Activated T-helper 2 cell treated with anti-CD3 and anti-CD28 coated beads, Interferon-gamma antibody, Interleukin-2, Interleukin-4, amounts not matched to agents 10 μg/mL and 5 μg/mL and 100 μg/mL, durations not matched to agents 14 hours and 24 hours and 36 hours (primary cell): ENCODE measurements at places on chromosomes 3 and 15.

- no peak for DNase-seq
Observed at GRCh38 chr3:721086-721485, 371.7 kb upstream of the CNTN6 start.

- no peak for DNase-seq
Observed at GRCh38 chr3:194036842-194037241, 99.1 kb upstream of the HES1 start.

DNA sequence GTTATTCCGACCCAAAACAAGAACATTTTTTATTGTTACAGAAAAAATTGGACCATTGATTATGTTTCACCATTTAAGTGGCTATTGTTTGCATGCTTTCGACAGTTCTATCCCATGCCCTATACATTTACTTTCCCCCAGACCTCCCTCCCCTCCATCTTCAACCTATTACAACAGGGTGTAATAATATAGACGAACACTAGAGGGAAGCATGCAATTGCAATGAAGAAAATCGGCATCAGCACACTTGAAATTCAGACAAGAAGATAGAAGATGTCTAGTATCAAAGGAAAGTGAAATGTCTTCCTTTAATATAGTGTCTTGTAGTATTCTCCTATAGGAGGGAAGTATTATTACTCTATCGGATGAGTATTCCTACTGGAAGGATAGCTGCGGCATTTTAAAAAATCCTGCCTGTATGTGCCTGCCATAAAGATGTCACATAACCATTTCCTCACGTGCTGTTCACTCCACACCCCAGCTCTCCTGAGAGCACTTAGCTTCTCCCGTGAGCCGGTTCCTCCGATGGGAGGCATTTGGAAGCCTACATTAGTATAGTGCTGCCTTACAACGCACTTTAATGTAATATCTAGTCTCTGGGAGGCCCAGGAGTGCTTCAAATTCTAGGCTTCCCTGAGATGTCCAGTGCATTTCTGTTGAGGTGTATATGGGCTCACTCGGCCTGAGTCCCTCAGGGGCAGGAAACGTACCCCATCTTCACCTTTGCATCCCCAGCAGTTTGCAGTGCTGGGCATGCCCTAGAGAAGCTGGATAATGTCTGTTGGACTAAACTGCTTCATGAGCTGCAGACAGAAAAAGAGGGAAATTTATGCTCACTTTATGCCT, 17.8 kb upstream of the ERICH6 start:
- no peak for DNase-seq

GRCh38 chr3:11126653-11127052, 27.6 kb upstream of the HRH1 start:
- no peak for DNase-seq

DNA sequence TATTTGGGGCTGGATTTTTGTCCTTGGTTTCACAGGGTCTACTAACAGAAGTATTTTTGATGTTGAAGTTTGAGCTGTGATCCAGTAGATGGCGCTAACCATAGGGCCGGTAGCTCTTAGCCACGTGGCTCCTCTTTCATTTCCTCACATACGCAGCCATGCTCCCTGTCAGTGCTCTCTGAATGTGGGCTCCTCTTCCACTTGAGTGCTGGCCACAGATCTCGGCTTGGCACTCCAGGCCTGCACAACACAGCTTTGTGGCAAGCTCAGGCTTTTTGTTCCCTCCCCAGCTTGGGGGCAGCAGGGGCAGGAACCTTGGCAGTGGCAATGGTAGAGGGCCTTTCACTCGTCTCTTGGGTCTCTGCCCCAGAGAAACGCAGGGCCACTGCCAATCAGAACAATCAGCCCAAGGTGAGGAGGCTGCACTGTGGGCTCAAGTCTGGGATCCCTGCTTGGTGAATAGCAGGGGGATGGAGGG, 18.6 kb upstream of the DNAAF4 start:
- DNase-seq = no peak

GRCh38 chr3:3851621-3852323, 52.5 kb downstream of the LRRN1 start:
- no peak for DNase-seq

- DNase-seq = no peak
Observed at GRCh38 chr15:34760909-34761308, 6.1 kb upstream of the GJD2 start.

- no peak for DNase-seq
Observed at GRCh38 chr15:25250906-25251622, 187.8 kb downstream of the UBE3A start.

- no peak for DNase-seq
Observed at GRCh38 chr15:84725001-84725491, 9.1 kb upstream of the SEC11A start.

GRCh38 chr3:153252963-153253362, 90.9 kb downstream of the RAP2B start:
- no peak for DNase-seq

DNA sequence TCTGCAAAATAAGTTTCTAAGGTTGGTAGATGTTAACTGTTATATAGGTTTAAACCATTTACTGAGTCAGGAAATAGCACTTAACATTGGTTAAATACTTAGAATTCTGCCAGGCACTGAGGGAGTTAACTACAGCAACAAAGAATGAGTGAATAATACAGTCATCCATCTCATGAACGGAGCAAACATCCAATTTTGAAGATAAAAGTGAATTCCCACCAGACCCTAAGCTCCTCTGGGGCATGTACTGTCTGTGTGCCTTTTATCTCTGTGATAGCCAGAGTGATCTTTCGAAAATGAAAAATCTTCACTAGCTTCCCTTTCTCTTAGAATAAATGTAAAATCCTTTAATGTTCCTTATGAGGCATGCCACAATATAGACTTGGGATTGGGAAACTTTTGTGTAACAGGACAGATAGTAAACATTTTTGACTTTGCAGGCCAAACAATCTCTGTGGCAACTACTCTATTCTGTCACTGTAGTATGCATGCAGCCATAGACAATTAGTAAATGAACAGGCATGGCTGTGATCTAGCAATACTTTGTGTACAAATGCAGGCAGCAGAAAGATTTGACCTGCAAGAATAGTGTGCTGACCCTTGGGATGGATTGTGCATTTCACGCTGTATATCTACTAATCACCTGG, 294.5 kb upstream of the LMCD1 start:
- DNase-seq = no peak

- no peak for DNase-seq
Observed at GRCh38 chr3:30711151-30711550, 104.8 kb downstream of the TGFBR2 start.

GRCh38 chr3:106710596-106710995, 666.6 kb upstream of the CCDC54 start:
- DNase-seq = no peak

- no peak for DNase-seq
Observed at GRCh38 chr3:54985856-54986255, 58.0 kb upstream of the LRTM1 start.

GRCh38 chr15:68676011-68676605, 97.3 kb downstream of the CORO2B start:
- no peak for DNase-seq

DNA sequence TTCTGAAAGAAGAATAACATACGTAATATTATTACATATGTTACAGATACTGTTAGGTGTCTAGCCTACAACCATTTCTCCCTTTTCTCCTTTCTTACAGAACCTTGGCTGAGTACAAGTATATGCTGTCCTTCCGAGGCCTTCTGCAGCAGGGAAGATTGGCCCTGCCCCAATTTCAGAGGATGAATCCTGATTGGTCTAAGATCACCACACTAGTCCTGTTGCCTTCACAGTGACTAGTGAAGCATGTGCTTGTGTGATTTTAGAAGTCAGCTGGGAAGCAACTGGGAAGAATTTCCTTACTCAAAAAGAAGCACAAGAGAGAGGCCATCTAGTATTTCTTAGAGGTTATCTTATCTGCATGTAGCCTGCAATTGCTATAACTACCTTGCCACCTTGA, 30.6 kb upstream of the MECOM start:
- DNase-seq = no peak

DNA sequence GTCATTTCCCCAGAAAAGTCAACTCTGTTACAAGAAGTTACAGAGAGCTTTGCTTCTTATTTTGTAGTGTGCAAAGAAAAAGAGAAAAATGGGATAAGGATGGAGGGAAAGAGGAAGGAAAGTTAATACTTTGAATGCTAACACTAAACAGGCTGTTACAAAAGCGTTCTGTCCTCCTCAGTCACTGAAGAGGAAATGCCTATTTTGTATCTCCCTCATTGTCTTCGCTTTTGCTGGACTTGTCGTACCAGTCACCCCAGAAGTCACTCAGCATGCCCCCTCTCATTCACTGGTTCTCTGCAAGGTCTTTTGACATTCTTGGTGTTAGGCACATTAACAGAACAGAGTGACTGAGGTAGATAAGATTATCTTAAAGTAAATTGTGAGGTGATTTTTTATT, 129.6 kb downstream of the ALCAM start:
- no peak for DNase-seq

- DNase-seq = no peak
Observed at GRCh38 chr3:122989856-122990575, 37.5 kb downstream of the SEMA5B start.

DNA sequence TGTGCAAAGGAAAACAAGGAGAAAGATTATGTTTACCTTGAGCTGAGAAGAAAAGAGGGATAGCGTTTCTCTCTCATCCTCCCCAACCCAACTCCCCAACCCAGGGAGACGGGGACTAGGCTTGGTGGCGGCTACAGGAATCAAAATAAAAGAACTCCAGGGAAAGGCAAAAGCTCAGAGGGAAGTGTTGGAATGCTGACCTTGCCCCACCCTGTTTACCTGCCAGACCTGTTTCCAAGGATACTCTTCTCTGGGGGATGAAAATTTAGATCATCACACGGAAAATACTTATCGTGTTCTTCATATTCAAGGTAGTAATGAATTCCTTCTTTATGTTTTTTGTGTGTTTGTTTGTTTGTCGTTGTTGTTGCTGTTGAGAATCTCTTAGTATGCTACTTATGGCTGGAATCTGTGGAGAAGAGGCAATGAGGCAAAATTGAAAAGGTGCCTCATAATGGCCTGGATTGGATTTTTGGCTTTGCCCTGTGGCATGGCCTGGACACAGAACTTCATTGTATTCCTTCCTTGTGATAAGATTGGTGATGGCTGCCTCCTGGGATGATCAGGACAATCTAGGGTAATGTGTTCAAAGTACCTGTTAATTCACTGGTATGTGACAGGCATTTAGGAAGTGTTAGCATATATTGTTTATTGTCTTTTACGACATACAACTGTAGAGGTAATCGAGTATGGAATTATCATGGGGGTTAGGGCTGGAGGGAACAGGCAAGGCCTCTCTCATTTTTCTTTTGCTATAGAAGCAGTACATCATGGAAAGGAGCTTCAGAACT, 11.1 kb upstream of the TPRG1 start:
- no peak for DNase-seq

GRCh38 chr15:33136353-33136752, 58.2 kb downstream of the FMN1 start:
- no peak for DNase-seq

GRCh38 chr15:39266890-39267289, 314.0 kb upstream of the THBS1 start:
- no peak for DNase-seq

GRCh38 chr3:17823816-17824215, 81.4 kb upstream of the TBC1D5 start:
- DNase-seq = no peak

GRCh38 chr3:129224984-129225393, 24.4 kb upstream of the COPG1 start:
- no peak for DNase-seq

DNA sequence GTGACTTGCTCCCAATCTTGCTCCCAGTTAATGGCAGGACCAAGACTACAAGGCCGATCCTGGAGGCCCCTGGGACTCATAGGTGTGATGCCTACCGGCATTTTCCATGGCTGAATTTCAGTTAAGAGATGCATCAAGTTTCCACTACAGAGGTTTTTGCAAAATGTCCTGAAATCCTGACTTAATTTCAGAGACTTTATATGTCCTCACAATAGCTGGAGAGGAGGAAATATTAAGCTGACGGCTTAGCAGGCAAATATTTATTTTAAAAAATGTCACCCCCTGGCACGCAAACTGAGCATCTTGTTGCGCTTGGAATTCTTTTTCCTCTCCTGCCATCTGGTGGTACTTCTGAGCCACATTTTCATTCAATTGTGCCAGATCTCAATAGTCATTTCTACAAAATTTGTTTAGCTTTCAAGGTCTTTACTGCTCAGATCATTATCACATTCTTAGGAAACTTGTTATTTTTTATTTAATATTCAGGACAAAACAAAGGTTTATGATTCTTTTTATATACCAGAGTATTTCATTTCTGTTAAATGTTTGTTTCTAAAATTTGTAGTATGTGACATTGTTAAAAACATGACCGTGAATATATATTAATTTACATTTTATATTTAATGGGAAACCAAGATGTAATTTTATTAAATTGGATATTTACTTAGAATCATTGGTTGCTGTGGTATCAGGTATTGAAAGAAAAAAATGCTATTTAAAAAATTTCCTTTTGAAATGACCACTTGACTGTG, 189.2 kb upstream of the THRB start:
- DNase-seq = no peak

- no peak for DNase-seq
Observed at GRCh38 chr3:36060950-36061349, 319.4 kb upstream of the STAC start.

DNA sequence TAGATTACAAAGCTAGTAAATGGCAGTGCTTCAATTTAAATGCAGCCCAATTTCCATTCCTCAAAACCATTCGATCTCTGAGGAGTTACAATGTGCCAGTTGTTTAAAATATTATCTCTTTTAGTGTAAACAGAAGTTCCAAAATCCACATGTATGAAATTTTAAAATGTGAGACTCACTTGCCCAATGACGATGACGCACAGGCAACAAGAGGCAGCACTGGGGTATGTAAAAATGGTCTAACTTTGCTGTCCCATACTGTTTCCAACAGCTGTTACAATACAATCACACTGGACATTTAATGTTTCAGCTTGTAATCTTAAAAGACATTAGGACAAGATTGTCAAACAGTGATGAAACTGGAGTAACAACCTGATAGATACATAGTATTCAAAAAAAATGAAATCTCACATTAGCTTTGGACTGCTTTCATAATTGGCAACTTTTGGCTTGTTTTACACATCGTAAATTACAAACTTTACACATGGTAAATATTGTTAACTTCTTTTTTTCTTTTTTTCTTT, 12.2 kb downstream of the SLTM start:
- no peak for DNase-seq

GRCh38 chr15:47872869-47873432, 155.6 kb downstream of the SEMA6D start:
- no peak for DNase-seq

GRCh38 chr3:184481984-184482671, 79.5 kb upstream of the EPHB3 start:
- no peak for DNase-seq

GRCh38 chr15:100215031-100215842, 126.5 kb downstream of the ADAMTS17 start:
- no peak for DNase-seq

DNA sequence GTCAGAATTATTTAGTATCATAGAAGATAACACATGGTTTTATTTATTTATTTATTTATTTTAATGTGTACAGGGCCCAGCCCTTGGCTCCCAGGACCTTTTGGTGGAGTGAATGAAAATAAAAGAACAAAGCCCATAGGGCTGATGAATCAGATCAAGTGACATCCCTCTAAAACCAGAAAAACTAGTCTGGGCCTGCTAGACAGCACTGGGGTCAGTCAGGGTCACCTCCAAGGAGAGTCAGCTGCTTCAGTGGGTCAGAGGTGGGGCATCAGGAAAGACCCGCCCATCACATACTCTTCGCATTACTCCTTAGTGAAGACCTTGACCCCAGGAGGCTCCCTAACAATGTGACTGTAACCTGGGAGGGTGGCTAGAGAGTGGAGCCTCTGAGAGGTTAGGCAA, 12.8 kb downstream of the PPCDC start:
- DNase-seq = no peak

- DNase-seq = no peak
Observed at GRCh38 chr15:90571063-90571541, 41.4 kb downstream of the CRTC3 start.
